ENCODE measurements at places on chromosomes 7 and 10. TPM values are rescaled to one million over a fixed set of nuclear protein-coding genes. Genes with fewer than 3 reads are reported as not detected.

PTF1A gene
- not detected for total RNA-seq

BTBD16 gene
- total RNA-seq: 0.27 TPM

PTER gene
- total RNA-seq: 25.8 TPM

HOXA10 gene
- total RNA-seq: 19.6 TPM

SPDYE9 gene
- not detected for total RNA-seq

CELF2 gene
- 0.66 TPM for total RNA-seq

SLC18A3 gene
- total RNA-seq: not detected

PON3 gene
- total RNA-seq: 2.6 TPM

SAP25 gene
- 4.4 TPM for total RNA-seq

DNA sequence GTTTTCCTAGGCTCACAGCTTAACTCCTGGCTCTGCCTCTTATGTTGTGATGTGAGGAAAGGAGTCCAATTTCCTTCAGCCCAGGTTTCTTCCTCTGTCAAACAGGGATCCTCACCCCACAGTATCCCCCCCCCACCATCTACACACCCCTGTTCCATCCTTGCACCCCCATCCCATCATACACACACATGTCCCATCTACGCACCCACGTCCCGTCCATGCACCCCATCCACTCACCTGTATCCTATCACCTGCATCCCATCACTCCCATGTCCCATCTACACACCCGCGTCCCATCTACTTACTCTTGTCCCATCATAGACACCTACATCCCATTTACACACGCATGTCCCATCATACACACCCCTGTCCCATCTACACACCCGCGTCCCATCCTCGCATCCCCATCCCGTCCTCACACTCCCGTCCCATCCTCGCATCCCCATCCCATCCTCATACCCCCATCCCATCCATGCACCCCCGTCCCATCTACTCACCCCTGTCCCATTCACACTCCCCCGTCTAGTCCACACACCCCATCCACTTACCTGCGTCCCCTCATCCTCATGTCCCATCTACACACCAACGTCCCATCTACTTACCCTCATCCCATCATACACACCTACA lies 117.3 kb downstream of the TRRAP start:
- DNase-seq: no peak

- DNase-seq: no peak
These were observed 46.7 kb upstream of the ANTXRL start for GRCh38 chr10:46239993-46240683.

- no peak for DNase-seq
These were observed 117.4 kb downstream of the CABCOCO1 start for GRCh38 chr10:61779950-61780659.

DNA sequence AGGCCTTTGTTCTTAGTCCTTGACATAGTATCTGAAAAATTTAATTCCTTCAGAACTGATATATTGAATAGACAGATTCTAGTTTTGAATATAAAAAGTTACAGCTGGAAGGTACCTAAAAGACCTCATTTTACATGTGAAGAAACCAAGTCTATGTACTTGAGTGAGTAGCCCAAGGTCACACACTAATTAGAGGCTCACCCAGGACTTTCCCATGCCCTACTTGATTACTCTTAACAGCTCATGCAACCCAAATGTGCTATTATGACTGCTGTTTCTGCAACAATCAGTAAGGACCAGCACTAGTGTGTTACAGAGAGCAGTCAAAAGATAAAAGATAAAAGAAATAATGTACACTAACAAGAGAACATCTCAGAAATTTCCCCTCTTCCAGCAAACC lies 40.7 kb upstream of the BET1 start:
- DNase-seq: no peak

DNA sequence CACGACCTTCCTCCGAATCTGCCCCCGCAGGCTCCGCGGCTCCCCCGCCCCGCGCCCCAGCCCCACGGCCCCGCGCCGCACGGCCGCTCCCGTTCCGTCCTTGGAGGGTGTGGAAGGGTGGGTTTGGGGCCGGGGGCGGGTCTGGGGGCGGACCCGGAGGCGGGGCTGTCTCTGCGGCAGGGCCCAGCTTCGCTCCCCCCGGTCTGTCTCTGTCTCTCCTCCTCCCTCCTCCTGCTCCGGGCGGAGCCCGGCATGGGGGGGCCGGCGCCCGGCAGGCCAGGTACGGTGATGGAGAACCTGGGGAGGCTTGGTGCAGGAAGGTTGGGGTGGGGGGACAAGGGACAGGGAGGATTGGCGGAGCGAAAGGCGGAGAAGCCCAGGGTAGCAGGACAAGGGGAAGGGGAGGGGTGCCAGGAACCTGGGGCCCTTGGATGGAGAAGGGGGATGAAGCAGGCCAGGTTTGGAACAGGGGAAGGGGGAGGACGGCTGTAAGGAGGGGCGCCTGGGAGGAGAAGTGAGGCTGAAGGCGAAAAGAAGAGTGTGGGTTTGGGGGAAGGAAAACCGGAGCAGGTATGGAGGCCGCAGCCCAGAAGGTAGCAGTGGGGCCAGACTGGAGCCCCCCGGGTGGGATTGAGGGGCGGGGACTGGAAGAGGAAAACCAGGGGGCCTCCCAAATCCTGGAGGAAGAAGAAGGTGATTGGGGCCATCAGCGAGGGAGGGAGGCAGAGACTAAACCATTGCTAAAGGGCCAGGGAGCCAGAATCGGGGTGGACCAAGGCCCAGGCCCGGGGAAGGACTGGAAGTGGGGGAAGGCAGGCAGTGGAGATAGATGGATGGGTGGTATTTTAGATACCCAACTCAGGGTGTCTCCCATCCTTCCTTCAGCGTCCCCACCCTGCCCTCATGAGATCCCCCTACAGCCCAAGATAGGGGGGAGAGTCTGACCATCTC lies at the start of gene NYAP1:
NYAP1 (plus strand) TSS at position 206 of the 951 bp plus-strand sequence. CDS start 1,385 bp downstream, outside the sequence.
- no peak for DNase-seq

DNA sequence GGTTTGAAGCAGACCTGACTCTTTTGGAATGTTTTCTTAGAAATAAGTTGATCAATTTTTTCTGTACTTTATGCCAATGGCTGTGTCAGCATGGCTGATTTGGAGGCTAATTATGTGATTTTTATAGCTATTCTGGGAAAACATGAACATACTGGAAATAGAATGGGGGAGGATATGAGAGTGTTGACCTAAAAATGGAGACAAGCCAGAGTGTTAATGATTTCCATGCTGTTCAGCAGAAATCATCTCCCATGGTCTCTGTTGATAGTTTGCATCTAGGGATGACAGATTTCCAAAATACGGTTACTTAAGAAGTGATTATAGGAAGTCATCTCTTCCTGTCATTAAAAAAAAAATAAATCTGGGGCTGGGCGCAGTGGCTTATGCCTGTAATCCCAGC lies 32.7 kb upstream of the DMTF1 start:
- no peak for DNase-seq

DNA sequence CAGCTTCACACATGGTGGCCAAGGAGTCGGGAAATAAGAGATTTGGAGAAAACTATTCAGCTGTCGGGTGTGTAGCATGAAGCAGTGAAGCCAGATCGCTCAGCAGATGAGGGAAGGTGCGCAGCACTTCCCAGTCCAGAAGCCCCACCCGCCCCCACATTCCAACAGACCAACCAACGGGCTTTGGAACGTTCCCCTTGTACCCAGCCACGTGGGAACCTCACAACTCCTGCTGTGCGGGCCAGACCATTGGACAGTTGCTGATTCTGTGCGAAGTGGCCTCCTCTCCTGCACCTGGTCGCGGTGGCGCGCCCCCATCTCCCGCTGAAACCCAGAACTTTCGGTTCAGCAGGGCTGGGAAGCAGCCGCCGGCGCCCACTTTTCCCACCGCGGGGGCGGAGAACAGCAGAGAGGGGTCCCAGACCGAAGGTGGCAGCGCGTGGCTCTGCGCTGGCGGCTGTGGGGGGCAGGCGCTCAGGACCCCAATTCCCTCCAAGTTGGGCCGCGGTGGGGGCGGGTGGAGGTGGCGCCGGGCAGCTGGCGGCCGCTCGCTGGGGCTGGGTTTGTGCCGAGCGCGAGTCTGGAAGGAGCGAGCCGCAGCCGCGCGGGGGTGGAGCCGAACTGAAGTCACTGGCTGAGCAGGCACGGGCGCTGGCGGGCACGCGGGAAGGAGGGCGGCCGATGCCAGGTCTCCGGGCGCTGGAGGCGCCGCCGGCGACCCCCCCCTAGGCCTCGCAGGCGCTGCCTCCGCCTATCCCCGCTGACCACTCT lies 1301.5 kb upstream of the SORCS1 start:
- no peak for DNase-seq

- no peak for DNase-seq
These were observed 23.3 kb downstream of the ADCY1 start for GRCh38 chr7:45597286-45597984.

DNA sequence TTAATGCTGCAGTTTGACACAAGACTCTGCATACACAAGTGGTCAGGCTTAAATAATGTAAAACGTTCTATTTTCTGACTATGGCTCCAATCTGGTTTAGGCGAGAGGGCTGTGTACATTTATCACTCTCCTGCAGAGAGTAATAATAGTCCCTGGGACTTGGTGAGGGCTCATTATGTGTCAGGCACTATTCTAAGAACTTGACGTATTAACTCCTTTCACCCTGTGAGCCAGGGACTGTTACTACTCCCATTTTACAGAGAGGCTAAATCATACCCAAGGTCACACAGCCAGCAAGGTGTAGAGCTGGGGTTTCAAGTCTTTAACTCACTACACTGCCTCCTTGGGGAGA lies 187.2 kb upstream of the LYZL2 start:
- no peak for DNase-seq

- no peak for DNase-seq
These were observed 570.2 kb downstream of the PHTF2 start for GRCh38 chr7:78368771-78369170.

DNA sequence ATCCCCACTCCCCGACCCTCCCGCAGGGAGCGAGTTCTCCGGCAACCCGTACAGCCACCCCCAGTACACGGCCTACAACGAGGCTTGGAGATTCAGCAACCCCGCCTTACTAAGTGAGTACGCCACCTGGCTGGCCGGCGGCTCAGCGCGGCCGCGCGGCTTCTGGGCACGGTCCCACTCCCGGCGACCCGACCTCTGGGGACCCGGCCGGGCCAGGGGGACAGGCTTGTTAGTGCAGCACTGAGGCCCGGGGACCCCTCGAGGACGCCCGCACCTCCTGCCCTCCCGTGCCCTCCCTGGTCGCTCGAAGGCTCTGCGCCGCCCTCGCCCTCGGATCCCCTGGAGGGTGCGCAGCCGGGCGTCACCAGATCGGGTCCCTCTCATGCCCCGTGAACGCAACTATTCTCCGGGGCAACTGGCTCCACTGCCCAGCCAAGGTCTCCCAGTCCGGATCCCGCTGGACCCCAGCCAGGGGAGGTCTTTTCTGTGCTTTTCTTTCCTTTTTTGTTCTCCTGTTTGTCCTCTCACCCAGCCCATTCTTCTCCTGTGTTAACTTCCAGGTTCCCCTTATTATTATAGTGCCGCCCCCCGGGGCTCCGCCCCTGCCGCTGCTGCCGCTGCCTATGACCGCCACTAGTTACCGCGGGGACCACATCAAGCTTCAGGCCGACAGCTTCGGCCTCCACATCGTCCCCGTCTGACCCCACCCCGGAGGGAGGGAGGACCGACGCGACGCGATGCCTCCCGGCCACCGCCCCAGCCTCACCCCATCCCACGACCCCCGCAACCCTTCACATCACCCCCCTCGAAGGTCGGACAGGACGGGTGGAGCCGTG lies 81.8 kb downstream of the PAX2 start:
- peak; percentile 56 for DNase-seq

DNA sequence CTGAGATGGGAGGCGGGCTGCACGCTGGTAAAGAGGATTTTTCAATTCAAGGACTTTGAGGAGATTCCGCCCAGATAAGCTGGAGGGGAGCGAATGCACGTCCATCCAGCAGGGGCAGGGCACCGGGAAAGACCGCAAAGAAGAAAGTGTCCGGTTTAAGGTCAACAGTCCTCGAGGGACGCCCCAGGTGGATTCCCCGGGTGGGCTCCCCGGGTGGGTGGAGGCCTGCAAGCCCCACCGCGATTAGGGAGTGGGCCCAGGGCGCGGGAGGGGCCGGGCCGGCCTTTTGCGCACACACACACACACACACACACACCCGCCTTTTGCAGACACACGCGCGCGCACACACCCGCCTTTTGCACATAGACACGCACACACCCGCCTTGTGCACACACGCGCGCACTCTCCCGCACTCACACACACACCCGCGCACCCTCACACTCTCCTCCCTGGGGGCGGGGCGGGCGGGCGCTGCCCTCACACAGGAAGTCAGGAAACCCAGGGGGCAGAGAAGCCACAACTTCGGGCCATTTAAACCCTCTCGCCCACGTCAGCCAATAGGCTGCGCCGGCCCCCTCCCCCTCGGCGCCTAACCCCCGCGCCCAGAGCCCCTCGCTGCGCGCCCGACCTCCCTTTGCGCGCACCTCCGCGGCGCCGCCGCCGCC lies 615 bp downstream of the ARHGAP12 start:
- no peak for DNase-seq

DNA sequence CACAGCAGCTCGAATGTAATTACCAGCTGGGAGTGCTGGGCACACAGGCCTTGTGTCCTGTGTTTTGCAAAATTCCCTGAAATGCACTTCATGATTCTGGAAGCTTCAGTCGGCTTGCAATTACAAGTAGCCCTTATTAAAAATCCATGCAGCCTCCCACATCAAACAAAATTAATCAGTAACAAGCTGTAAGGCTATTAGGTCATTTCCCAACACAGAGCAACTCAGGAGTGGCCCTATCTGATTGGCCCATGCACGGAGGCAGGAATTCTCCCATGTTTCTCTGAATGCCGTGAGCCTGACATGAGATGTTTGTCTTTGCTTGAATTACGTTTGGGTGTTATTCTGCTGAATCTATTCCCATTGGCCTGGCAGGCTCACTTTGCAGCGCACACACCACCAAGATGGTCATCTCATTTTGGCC lies 36.9 kb downstream of the FOXL3 start:
- DNase-seq: no peak

- no peak for DNase-seq
These were observed 44.8 kb upstream of the SP8 start for GRCh38 chr7:20831451-20831850.

GRCh38 chr10:110083884-110084283 lies 76.1 kb downstream of the ADD3 start:
- DNase-seq: no peak

DNA sequence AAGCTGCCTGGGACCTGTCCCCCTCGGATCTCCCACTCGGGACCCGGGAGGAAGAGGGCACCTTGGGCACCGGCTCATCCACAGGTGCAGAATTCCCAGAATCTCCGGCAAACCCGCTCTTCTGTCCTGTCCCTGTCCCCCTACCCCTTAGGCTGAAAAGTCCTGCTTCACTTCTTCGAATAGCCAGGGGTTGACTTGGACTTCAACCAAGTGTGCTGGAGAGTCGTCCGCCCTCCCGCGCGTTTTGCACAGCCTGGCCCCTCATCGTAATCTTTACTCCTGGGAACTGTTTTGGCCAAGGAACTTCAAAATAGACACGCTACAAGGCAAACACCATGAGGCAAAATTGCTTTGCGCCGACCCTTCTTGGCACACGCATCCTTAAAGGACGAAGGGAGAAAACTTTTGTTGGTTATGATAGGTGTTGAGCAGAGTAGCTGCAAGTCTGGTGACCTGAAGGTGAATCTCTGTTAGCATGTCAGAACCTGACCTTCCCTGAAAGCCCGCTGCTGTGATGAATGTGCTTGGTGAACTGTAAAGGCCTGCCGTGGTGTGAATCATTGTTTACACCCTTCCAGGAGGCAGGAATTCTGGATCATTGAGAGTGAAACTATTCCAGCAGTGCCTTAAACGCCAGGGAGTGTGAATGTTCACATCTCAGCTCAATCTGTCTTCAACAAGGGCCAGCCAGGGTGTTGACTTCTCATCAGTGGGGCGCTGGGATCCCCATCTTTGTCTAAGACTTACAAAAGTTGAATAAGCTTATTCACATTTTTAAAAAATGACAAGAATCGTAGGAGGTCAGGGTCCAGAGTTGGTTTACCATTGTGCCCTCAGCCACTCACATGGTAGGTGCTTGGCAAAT lies 589 bp upstream of the RAPGEF5 start:
- DNase-seq: peak; percentile 36

- DNase-seq: no peak
These were observed 167.5 kb upstream of the MEOX2 start for GRCh38 chr7:15853832-15854470.
